IPS DF 19.7 (cell line): ENCODE measurements at places on chromosomes 6 and 20.

DNA sequence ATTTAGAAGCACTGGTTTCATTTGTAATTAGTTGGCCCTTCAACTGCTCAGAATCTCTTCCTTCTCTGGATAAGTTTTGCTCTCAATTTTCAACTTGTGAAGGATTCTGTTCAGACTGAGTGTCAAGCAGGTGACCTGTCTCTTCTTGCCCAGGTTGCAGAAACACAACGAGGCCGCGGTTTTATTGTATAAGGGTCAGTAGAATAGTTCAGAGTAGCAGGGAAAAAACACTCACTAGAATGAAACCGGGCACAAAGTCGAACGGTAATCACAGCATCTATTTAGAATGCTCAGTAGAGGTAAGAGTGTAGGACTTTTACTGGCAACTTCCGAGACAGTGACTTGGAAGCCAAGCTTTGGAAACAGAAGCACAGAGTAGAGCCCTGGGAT is 17.9 kb upstream of the GFOD1 start:
- DNase-seq, result no peak

DNA sequence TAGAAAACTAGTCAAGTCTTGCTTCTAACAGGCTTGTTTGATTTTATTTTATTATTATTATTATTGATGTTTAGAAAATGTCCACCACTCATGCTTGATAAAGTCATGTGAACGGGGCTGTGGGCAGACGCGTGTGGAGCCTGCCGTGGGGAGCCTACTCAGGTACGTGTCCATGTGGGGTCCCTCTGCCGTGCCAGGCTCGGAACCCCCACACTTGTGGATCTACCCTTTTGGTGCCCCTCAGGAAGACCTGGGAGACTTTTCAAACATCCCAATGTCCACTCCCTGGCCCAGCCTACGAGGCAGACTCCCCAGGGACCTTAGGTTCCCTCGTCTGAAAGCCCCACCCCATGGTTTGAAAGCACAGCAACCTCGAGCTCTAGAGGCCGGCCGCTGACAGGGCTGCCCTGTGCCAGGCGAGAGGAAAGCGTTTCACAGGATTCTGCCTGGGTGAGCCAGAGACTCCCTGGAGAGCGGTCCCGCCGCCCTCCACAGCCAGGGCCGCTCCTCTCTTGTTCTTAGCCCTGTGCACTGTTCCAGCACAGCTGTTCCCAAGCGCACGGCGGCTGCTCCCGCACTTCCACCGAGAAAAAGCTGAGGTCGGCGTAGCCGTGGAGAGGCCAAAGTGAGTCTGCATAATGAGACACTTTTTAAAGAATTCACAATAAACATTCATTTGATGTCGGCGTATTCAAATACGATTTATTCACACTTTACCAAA is 249.7 kb downstream of the TTLL2 start:
- no peak for DNase-seq

DNA sequence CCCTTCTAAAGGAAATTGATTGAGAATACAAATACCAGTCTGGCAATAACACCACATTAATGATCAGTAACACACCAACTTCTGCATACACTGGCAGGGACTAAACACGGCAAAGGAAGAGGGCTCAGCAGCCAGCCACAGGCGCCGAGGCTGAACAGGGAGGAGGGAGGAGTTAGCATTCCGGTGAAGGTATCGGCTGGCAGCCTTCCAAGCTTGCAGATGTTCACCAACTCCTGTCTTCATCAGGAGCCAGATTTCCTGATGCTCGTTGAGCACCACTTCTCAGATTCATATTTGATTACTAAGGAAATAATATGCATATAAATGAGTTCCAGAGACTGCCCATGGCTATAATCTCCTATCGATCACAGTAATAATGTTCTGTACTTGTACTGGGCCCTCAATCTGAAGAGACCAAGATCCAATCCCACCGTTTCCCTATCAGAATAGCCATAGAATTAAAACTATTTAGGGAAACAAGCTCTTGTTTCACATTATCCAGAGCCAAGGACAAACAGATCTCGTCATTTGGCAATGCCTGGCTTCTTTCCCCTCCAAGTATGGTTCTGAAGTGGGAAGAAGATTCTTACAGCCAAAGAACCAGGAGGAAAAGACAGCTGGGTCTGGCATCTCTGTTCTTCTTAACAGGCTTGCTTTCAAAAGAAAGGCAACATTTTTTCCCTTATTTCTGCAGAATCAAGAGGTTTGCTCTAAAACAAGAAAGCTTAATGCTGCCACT is 42.2 kb downstream of the GFOD1 start:
- no peak for DNase-seq

GRCh38 chr20:13022401-13023155 is 13.8 kb downstream of the SPTLC3 start:
- DNase-seq, result no peak

GRCh38 chr6:122678841-122679240 is 68.6 kb downstream of the PKIB start:
- no peak for DNase-seq

GRCh38 chr6:134642279-134642678 is 307.6 kb downstream of the ALDH8A1 start:
- DNase-seq, result no peak

DNA sequence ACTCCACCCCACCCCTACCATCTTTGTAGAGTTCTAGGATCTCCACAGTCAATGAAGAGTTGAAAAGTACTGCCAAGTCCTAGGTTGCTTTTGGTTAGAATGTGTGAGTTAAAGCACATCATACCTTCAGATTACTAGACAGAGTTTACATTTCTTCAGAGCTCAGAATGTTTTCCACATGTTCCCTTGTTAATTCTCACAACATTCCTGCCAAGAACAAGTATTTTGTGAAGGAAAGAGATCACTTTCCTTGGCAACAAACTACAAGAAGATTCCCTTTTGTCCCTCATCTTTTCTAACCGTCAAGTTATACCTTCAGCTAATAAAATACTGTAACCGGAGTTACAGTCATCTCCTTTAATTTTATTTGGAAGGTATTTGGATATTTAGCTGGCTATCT is 266.8 kb downstream of the ZFAND3 start:
- DNase-seq, result no peak

GRCh38 chr20:25275813-25276532 is 28.1 kb downstream of the PYGB start:
- DNase-seq, result no peak

- DNase-seq, result no peak
These were observed 41.0 kb downstream of the GNAS start for GRCh38 chr20:58893355-58894120.

- no peak for DNase-seq
These were observed 111.5 kb downstream of the LCA5 start for GRCh38 chr6:79425589-79426311.

GRCh38 chr6:30543821-30544220 is 12.5 kb downstream of the GNL1 start:
- DNase-seq, result no peak

GRCh38 chr6:145749632-145750031 is 14.3 kb upstream of the EPM2A start:
- no peak for DNase-seq

GRCh38 chr6:75292555-75292954 is 8.0 kb upstream of the TMEM30A start:
- no peak for DNase-seq

DNA sequence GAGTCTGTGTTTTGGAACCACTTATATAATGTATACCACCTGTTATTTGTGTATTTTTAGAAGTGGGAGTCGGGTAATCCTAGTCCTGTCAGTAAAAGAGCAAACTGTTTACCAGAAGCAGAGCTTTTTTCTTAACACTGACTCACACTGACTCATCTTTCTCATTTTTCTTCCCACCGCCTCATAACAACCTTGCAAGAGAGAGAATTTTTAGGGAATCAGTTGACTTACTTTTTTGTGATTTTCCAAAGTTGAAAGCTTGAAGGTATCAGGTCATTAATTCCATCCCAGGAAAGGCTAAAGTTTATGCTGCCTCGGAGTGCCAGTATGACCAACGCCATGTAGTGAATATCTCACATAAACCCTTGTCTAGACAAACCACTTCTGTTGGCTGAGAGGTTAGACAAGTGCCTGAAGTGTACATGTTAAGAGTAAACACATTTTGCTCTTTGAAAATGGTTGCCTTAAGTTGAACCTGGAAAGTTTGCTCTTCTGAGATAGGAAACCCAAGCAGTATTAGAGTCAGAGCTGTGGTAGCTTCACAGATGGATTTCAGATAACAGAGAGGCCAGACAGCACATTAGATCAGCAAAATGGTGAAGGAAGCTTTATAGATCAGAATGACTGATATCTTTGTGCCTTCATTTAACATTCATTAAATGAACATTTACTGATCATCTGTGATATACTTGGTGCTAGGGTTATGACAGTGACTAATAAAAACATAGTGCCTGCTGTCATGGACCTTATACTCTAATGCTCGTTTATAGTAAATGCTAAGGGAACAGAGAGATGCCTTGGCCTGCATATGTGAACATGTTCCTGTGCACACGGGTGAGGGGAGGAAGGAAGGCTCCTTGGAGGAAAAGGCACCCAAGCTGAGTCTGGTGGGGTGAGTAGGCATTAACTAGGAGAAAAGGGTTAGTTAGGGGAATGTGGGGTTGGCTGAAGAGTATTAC is 29.1 kb upstream of the PKIG start:
- no peak for DNase-seq

DNA sequence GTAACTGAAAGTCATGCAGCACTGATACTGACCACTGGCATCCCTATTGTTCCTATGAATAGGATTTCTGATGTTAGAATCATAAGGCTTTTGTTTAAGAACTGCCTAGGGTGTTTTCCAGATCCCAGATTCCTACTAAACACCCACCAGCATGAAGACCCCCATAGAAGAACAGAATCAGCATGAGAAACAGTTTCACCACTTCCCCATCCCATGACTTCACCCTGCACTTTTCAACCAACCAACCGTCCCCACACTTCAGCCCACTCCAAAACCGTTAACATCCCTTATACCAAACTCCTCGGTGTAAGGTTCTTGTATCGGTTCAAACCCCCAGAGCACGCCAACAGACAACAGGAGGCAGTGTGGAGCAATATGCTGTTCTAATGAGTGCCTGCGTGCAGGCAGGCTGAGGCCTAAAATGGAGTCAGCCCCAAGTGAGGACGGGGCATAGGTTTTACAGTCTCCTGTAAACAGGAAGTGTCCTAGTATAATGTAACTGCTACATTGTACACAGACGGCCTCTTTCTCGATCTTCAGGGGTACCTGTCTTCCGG is 11.4 kb upstream of the SSTR4 start:
- DNase-seq, result no peak

- DNase-seq, result no peak
These were observed 32.9 kb upstream of the TENT5A start for GRCh38 chr6:81785377-81785776.

DNA sequence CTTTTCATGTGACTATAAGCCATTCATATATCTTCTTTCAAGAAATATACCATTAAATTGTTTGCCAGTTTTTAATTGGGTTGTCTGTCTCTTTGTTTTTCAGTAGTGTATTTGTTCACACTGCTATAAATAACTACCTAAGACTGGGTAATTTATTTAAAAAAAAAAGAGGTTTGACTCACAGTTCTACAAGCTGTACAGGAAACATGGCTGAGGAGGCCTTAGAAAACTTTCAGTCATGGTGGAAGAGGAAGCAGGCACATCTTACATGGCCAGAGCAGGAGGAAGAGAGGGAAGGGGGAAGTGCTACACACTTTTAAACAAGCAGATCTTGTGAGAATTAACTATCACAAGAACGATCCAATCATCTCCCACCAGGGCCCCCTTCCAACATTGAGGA is 255.3 kb downstream of the EPM2A start:
- no peak for DNase-seq

GRCh38 chr6:14202947-14203346 is 85.4 kb downstream of the CD83 start:
- DNase-seq, result no peak

DNA sequence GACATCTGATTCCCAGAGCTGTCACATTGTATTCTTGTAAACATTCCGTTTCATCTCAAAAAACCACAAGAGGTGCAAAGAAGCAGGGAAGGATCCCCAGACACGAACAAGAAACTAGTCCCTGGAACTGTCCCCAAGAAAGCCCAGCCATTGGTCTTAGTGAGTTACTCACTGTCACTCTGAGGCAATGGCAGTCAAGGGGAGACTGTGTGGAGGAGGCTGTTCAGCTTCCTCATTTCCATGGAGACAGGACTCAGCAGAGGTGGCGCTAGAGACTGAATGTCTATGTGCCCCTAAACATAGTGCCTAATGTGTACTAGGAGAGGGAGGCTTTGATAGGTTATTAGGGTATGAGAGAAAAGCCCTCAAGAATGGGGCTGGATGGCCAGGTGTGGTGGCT is 11.1 kb downstream of the ULBP1 start:
- DNase-seq, result no peak

DNA sequence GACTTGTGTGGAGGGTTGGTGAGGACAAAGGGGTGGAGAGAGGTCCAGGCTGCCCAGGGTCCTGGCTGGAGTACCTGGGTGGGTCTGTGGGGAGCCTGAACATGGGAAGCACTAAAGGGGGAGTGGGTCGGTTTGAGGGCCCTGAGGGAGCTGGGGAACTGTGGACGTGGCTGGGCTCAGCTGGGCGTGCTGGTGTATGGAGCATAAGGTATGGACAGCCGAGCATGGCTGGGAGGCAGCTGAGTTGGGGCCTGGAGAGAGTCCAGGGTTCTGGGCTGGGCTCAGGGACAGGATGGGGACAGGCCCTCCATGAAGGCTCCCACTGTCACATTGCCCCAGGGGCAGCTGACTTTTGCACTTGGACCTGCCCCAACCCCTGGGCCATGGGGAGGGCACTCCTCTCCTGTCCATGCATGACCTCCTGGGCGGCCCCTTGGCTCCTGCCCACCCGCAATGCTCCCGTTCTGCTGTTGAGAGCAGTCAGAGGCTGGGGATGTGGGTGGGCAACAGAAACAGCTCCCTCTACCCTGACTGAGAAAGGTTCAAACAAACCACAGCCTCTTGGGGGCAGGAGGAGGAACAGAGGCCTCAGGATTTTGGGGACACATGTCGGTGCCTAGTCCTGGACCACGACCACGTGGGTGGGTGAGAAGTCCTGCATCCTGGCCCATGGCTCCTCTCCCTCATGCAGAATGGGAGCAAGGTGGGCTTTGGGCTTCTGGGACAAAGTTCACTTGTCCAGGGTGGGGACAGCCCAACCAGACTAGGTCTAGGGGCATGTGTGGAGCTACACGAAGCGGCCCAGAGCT is 4.5 kb downstream of the C20orf204 start:
- DNase-seq, result no peak

GRCh38 chr6:84870672-84871071 is 106.3 kb upstream of the TBX18 start:
- DNase-seq, result no peak

- no peak for DNase-seq
These were observed 9.3 kb downstream of the NDRG3 start for GRCh38 chr20:36736451-36737182.

- no peak for DNase-seq
These were observed 45.3 kb downstream of the B4GALT5 start for GRCh38 chr20:49668181-49668877.

GRCh38 chr6:137522198-137522798 is 28.1 kb upstream of the OLIG3 start:
- DNase-seq, result no peak

- DNase-seq, result no peak
These were observed 15.4 kb downstream of the EZR start for GRCh38 chr6:158803733-158804143.
